Stimulated activated CD4-positive, alpha-beta T cell treated with anti-CD3 and anti-CD28 coated beads, Interleukin-2, amount 100 ng/mL, for 24 hours (primary cell): ENCODE measurements at places on chromosomes 7 and 10.

GRCh38 chr10:128274938-128275337 is 148.7 kb upstream of the MKI67 start:
- peak; percentile 17 for DNase-seq

GRCh38 chr7:156021471-156021870 is 209.2 kb upstream of the SHH start:
- DNase-seq, result no peak

DNA sequence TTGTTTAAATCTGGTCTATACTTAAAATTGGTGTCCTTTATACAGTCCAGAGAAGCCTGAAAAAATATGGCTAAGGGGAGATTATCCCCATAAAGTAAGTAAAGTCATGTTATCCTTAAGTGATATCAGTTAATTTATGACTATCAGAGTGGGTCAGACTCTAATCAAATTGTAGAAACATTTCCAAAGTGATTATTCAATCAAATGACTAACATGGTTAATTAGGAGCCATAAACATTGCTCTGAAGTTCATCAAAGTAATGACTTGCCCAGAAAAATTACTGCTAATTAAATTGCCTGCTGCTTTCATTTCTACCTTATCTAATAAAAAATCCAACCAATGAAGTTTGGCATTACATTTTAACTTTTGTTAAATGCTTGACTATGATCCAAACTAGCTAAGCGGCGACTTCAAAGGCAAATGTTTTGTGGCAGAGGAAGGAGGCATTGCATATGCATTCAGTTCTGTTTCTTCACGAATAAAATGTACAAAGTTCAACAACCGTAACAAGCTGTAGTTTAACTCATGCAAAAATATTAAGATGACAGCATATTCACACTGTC is 76.7 kb downstream of the ETV1 start:
- DNase-seq, result no peak

DNA sequence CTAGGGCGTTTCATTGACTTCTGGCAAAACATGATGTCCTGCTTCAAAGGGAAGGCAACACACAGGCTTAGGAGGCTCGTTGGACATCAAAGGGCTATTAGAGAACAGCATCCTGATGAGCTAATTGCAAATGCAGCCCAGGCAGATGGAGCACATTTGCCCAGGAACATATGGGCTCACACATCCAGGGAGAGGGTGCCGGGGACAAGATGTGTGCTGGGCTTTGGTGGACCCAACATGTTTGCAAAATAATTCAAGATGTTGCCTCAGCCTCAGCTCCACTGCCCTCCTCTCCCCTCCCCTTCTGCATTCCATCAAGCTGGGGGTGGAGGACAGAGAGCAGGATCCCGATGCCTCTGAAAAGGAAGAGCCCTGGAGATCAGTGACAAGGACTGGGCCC is 217.1 kb upstream of the ZMIZ1 start:
- DNase-seq, result no peak

- DNase-seq, result no peak
Measured at GRCh38 chr7:75663302-75663907, 75.3 kb downstream of the HIP1 start.

- DNase-seq, result no peak
Measured at GRCh38 chr10:132653721-132654120, 116.1 kb downstream of the INPP5A start.

DNA sequence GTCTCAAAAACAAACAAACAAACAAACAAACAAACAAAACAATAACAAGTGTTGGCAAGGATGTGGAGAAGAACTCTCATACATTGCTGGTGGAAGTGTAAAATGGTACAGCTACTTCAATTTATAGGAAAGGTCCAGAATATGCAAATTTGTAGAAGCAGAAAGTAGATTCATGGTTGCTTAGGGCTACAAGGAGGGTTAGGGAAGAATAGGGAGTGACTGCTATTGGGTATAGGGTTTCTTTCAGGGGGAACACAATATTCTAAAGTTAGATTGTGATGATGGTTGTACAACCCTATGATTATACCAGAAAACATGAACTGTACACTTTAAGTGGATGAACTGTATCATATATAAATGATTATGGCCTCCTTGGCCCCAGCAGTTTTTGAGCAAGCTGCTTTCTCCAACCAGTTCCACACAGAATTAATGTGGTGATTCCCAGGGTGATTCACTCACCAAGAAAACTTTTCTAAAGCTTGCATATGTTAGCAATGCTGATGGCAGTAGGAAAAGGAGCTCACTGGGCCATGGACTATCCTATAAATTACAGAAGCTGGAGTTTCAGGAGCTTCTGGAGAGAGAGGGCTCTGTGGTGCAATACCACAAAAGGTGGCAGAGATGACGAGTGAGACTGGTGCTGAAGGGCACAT is 52.8 kb upstream of the KCNIP2 start:
- no peak for DNase-seq

DNA sequence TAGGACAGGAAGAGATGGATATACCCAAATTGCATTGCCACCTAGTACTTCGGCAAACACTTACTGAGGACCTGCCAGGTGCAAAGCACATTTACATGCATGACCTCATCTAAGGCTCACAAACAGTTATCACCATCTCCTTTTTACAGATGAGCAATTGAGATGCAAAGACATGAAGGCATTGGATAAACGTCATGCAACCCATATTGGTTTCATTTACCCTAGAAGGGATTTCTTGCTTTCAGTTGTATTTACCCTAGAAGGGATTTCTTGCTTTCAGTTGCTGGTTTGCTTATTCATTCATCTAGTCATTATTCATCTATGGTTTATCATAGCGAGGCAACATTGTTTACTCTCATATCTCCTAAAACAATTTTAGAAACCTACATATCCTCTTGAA is 52.2 kb downstream of the STEAP1B start:
- DNase-seq, result no peak

- no peak for DNase-seq
Measured at GRCh38 chr7:131105294-131105798, 222.3 kb upstream of the MKLN1 start.
